Stimulated activated CD4-positive, alpha-beta T cell treated with anti-CD3 and anti-CD28 coated beads, Interleukin-4, amount 100 ng/mL, for 24 hours (primary cell): ENCODE measurements at places on chromosomes 4 and X.

DNA sequence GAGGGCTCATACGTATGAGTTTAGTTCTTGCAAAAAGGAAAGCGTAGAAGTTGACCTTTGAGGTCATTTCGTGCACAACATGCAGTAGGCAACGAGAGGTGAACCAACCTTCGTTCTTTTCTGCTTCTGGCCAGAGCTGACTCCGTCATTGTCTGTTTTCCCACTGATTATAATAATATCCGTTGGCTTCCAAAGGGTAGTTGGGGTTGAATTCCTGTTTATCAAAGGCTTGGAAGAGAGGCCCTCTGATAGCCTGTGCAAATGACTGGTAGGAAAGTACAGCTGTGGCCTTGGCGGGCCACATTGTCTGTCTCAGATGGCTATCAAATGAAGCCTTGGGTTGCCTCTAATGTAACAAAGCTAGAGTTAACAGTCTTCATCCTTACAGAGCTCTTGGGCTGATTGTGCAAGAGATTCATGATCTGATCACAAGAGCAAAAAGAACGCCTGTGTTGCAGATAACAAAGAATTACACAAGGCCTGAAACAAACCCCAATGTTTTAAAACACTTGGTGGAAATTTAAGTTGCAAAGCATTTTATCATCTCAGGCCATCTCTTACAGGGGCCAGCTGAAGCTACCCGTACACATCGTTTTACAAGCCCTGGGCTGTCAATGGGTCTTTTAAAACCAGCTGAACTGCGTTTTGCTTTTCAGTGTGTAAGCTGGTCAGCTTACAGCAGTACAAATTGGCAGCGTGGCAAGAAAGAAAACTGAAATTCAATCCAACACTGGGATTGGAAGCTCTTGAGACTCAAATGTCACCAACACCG, 46.1 kb upstream of the FAM9C start:
- DNase-seq, result no peak

DNA sequence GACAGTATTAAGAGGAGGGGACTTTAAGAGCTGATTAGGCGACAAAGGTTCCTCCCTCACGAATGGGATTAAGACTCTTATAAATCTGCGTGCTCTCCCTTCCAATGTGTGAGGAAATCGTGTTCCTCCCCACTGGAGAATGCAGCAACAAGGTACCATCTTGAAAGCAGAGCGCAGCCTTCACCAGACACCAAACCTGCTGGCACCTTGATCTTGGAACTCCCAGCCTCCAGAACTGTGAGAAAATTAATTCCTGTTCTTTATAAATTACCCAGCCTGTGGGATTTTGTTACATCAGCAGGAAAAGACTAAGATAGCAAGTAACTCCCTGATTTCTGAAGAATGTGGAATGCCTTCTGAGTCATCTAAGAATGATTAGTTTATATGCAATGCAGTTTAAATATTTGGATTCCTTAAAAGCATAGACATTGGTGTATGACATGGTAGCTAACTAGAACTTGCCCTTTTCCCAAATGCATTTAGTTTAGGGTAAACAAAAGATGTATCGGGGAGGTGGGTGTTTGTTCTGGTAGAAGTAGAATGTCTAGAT, 86.1 kb downstream of the USP46 start:
- DNase-seq, result no peak

- no peak for DNase-seq
Observed at GRCh38 chrX:26586570-26586969, 370.6 kb downstream of the MAGEB5 start.

- no peak for DNase-seq
Observed at GRCh38 chr4:19776021-19776459, 475.7 kb upstream of the SLIT2 start.

GRCh38 chr4:124334119-124334518, 378.4 kb downstream of the ANKRD50 start:
- DNase-seq, result no peak

DNA sequence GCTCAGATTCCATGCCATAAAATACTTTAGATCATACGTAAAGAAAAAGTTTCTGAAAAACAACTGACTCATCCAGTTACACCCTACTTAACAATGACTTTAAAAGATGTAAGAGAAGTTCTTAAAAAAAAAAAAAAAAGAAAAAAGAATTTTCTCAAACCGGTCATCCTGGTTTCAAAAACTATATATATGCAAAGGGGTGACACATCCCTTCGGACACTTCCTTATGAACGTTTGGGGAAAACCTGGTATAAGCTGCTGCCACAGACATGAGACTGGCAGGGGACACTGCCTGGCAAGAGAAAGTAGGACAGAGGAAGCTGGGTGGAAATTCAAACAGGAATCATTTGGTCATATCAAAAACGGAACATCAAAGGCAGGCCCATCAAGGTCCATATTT, 81.2 kb upstream of the PRSS48 start:
- no peak for DNase-seq

DNA sequence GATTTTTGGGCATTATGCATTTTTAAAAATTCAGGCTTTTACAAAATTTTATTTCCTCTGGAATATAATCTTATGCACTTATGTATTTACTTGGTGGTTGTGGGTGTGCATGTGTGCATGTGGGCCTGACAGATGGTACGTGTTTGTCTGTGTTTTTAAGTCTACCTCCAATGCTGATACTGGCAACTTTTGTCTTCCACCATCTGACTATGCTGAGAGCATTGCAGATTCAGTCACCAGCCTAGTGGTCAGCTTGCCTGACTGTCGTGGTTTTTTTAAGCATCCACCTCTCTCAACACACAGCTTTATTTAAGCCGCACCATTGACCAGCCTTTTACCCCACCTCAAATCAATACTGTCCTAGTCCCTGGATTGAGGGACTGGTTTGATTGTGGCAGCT, 37.1 kb downstream of the FSTL5 start:
- DNase-seq, result no peak

DNA sequence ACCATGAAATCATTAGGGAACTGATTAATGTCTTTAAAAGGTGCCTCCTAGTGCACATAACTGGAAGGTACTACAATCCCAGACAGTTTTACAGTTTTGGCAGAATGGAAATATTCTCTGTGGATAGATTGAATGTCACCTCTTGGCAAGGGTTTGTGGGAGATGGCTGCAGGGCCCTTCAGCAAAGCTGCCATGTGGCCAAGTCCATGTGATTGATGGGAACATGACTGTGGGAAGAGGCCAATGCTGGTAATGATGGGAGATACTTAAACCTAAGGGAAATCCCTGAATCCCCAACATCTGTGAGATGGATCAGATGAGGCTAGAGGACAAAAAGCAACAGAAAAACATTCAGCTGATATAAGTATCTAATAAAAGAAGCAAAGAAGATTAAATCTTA, 493.7 kb downstream of the MAGEE1 start:
- no peak for DNase-seq

DNA sequence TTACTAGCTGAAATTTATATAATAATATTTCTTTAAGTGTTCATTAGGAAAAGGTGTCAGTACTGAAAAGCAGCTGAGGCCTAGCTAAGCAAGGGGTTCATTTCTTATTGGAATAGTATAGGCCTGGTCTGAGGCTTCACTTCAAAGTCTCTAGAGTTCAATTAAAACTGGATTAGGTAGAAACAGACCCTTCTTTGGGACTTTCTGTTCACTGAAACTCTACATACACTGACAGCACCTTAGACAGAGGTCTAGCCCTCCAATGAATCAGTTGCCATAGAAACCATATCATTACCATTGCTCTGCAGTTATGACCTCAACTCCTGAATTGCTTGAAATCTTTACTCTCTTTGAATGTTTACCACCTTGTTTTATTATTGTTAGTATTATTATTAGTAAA, 86.4 kb upstream of the MAB21L2 start:
- no peak for DNase-seq

GRCh38 chr4:3112201-3112600, 37.7 kb downstream of the HTT start:
- DNase-seq, result no peak

DNA sequence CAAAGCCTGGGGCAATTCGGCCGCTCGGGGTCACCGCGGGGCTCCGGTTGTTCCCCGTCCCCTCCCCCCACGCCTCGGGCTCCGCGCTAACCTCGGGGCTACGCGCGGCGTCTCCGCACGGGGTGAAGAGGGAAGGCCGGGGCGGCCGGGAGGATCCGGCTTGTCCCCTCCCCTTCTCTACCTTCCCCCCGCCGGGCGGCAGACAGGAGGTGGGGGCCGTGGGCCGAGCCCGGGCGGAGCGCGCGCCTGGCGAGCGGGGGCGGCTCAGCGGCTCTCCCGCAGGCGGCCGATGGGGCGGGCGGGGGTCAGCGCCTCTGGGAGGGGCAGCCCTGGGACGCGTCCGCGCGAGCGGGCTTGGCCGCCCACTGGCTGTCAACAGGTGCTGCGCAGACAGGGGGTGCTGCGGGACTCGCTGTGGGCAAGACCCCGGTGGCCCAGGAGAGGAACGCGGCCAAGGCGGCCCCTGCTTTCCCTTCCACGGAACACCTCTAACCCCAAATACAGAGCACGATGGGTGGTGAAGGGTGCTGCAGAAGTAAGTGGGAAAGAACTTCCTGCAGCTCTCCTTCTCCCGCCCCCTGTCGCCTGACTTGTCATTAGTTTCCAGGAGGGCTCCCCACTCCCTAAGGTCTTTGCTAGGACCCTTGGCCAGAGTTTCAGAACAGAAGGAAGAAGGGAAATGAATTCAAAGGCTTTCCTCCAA, at the start of gene PDGFC:
TSS of gene PDGFC (minus strand) at position 124 of the 703 bp plus-strand sequence. CDS start 896 bp downstream, outside the sequence.
- DNase-seq, result no peak

DNA sequence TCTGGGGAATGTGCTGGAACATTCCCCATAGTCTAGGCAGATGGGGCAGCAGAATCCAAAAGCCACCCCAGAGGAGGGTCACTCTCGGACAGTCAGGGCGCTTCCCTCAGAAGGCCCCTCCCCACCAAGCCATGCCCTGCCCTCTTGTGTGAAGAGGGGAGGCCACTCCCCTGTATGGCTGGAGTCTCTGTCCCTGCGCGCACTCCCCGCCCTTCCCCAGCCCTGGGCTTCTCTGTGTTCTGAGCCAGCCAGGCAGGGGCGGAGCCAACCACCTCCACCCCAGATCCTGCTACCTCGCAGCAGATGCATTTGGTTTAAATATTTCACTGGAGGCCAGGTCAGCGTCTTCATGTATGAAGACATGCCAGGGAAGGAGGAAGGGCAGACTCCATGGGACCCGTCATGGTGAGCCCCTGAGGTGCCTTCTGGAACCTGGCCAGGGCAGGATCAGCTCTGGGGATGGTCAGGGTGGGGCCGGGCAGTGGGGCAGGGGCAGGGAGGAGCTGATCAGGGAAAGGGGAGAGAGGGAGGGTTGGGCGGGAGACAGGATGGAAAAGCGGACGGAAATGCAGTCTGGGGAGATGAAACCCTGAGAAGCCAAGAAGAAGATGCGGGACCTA, 107.3 kb downstream of the ADRA2C start:
- no peak for DNase-seq

DNA sequence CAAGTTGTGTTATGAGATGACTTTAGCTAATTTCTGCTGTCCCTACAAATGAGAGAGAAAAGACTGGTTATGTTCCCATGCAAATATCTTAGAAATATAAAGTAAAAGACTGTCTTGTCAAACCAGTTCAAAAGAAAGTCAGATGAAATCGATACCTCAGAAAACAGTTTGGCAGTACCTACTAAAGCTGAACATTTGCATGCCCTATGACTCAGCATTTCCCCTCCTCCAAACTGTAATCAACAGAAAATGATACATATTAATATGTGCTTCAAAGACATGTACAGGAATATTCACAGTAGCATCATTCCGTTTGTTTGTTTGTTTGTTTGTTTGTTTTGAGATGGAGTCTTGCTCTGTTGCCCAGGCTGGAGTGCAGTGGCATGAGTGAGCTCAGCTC, 90.3 kb downstream of the ARX start:
- DNase-seq, result no peak

DNA sequence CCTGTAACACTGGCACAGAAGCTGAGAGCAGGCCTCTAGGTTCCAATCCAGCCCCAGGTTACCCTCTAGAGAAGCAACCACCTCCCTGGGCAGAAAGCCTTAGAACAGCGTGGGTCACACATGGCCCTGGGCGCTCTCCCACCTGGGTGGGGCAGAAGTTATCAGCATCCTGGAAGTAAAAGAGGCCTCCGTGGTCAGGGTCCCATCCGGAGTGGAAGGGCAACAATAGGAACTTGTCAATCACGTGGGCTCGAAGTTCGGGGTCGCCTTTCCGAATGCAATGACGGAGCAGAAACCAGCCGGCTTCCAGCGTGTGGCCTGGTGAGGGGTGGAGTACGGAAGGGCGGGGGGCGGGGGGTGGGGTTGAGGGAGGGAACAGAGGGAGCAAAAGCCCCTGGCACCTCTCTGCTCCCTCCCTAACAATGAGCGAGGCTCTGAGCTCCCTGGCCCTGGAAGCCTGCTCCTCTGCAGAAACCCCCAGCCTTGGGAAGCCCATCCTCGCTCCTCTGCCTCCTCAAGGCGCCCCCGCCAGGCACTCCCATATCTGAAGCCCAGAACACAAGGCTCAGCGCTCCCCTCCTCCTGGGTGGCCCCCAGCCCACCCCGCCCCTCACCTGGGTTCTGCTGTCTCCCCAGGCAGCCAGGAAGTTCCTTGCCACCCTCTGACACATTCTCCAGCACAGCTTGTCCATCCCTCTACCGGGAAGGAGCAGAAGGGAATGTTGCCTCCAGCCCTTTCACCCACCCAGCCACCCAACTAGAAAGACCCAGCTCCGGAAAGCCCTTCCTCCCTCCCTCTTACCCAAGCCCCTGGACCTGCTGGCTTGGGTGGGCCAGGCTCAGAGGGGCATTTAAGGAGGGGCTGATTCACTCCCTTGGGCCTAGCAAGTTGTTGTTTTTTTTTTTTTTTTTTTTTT, 2.8 kb downstream of the RENBP start:
- no peak for DNase-seq

DNA sequence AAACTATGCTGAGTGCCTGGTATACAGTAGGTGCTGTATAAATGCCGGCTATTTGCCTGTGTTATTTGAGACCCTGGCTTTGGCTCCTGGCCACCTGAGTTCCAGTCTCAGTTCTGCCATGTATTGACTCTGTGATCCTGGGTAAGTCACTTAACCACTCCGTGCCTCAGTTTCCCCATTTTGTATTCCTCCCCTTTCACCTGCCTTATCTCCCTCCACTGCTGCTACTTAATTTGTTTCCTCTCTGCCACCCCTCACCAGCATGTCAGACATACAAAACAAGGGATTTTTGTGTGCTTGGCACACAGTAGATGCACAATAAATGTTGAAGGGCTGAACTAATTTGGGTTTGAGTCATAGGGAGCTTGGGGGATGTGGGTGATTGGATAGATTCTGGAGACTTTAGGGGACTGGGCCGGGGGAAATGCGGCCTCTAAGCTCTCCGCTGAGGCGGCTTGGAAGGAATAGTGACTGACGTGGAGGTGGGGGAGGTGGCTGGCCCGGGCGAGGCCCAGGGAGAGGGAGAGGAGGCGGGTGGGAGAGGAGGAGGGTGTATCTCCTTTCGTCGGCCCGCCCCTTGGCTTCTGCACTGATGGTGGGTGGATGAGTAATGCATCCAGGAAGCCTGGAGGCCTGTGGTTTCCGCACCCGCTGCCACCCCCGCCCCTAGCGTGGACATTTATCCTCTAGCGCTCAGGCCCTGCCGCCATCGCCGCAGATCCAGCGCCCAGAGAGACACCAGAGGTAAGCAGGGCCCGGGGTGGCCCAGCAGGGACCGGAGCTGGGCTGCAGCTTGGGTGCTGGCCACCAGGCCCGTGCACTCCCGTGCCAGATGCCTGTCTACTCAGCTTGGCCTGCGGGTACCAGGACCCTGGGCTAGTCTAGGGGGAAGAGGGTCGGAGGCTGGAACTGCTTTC, at the start of gene TIMP1:
TSS of gene TIMP1 (plus strand) at position 706 of the 917 bp plus-strand sequence. CDS start 980 bp downstream, outside the sequence.
- DNase-seq, result peak; percentile 80

- DNase-seq, result no peak
Observed at GRCh38 chr4:18441203-18441590, 419.6 kb upstream of the LCORL start.

GRCh38 chrX:97234471-97235081, 350.9 kb downstream of the RPA4 start:
- DNase-seq, result no peak

- DNase-seq, result no peak
Observed at GRCh38 chr4:158139086-158139485, 33.7 kb downstream of the GASK1B start.
